Nucleus accumbens (tissue), 56 donors: ENCODE measurements at places on chromosomes 12 and 14.

DNA sequence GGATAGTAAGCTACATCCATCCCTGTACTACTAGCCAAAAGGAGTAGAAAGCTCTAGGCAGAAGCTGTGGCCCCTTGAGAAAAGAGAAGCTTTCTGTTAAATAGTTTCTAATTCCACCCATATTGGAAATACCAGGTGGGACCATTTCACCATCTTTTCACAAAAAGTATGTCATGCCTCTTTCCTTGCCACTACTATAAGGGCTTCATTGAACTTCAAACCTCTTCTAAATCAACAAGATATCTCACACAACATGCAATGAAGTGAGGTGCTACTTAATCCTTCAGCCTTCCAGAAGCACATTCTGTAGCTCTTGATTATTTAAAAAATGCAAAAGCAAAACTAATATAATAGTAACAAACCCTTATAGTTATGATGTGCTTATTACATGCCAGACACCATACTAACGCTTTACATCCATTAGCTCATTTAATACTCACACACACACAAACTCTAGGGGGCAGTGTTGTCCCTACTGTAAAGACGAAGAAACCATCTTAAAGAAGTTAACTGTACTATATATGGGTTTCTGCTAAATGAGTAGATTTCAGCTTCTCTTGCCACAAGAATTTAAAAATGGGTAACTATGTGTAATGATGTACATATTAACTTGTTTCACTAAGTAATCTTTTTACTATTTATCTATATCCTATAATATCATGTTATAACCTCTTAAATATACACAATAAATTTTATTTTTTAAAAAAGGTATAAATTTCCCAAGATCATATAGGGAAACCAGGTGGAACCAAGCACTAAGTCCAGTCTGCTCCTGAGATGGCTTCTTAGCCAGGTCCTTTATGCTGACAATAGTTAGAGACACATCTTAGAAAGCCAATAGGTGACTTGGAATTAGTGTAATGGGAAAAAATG is 124.4 kb downstream of the RPS29 start:
- no peak for DNase-seq

DNA sequence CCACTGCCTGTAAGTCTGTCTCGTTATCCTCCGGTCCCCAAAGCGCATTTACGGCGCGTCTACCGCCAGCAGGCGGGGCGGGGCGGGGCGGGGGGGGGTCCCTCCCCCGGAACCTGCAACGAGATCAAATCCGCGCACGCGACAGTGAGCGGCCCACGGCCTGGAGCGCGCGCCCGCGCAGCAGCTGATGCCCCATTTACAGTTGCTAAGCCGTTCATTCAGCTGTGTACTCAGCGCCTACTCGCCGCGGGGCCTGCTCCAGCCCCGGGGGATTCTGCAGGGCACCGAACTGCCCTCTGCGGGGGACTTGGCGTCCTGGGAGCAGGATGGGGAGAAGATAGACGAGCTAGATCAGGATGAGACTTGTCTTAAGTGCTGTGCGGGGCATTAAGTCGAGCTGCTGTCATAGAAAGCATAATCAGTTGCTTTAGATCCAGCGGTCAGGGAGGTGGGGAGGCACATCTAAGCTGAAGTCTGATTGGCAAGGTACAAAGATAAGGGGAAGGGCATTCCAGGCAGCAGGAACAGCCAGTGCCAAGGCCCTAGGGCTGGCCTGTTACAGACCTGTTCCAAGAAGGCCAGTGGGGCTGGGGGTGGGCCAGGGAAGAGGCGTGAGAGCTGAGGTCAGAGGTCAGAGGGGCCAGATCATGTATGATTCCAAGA is 1.4 kb upstream of the CCDC85C start:
- DNase-seq: peak; percentile 57

GRCh38 chr14:59406454-59407245 is 58.5 kb downstream of the GPR135 start:
- DNase-seq: no peak

GRCh38 chr12:106112145-106112821 is 26.5 kb downstream of the NUAK1 start:
- no peak for DNase-seq

- DNase-seq: no peak
These were observed 11.7 kb downstream of the SOCS4 start for GRCh38 chr14:55038708-55039107.

DNA sequence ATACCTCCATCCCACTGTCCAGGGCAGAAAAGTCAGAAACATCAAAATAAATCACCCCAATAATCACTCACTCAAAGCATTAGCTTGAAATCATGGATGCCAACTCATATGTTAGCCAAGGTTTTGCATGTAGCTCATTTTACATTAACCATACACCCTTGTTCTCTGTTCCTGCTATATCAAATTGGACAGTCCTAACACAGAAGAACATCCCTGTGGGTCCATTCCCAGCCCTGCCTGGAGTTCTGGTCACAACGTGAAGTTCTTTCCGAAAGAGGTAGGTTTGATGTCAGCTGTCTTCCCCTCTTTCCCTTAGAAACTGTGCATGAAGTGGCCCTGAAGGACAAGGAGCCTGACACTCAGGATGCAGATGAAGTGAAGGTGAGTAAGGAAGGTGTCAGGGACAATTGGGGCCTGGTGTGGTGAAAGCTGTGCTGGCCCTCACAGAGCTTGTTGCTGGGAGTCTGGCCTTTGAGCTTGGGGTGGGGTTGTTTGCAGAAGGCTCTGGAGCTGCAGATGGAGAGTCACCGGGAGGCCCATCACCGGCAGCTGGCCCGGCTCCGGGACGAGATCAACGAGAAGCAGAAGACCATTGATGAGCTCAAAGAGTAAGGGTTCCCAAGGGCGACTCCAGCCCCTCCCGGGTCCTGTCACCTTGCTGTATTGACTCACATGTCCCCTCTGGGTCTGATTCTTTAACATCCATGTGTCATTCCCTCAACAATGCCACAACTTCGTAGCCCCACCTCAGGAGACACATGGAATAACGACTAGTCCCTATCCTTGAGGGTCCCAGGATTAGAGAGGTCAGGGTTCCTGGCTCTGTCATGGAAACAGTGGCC is 15.0 kb upstream of the PIP4K2C start:
- no peak for DNase-seq

DNA sequence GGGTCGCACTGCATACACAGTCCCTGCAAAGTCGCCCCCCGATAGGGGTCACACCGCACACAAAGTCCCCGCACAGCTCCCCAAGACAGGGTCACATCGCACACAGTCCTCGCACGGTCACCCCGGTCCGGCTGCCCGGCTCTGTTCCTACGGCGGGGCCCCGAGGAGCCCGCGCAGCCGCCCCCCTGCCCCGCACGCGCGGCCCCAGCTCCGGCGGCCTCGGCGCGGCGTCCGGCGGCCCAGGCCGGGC is 300 bp downstream of the SSH1 start:
- DNase-seq: no peak

DNA sequence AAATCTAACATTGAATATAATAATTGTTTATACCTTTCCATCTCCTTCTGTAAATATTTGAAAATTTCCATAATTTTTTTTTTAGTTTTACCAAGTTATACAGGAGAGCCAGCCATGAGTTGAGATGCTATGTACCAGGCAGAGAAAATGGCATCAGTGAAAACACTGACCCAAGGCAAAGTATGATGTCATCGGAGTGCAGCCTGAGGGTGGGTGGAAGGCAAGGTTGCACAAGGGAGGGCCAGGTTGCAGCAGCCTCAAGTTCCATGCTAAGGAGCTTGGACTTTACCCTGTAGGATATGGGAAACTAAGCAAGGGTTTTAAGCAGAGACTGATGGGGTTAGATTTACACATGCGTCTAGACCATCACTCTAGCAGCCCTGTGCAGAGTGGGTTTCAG is 441.1 kb downstream of the BCAT1 start:
- DNase-seq: no peak

DNA sequence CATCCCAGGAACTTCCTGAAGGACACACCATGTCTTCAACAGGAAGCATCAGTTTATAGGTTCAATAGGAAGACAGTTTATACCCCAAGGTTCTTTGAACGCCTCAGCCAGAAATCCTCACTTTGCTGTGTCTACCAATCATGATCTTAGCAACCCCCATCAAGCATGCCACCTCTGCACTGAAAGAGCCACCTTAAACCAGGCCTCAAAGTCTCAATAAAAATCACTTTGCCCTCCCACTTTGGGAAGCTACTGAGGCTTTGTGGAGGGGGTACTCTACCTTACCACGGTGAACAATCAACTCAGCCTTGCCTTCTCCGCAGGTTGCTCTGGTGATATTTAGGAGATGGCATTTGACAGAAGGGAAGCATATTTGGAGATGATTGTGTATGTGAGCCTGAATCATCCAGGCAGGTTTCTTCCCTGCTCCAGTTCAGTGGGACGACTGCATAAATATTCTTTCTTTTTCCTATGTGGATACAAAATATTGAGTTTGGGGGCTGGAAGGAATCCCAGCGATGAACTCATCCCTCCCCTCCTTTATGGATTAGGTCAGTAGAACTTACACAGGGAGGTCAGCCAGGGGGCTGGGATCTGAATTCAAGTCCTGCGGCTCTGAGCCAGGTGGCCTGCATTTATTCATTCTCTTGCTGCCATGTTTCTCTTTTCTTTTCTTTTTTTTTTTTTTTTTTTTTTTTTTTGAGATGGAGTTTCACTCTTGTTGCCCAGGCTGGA is 42.8 kb upstream of the VASH1 start:
- no peak for DNase-seq

- no peak for DNase-seq
These were observed 19.1 kb upstream of the ACVR1B start for GRCh38 chr12:51932218-51933076.

GRCh38 chr14:82565825-82566224 is 1032.2 kb upstream of the SEL1L start:
- DNase-seq: no peak

GRCh38 chr12:23621900-23622299 is 327.6 kb downstream of the SOX5 start:
- no peak for DNase-seq

GRCh38 chr14:87387806-87388205 is 605.2 kb downstream of the GALC start:
- no peak for DNase-seq

GRCh38 chr14:75859746-75860145 is 122.0 kb downstream of the TGFB3 start:
- no peak for DNase-seq

GRCh38 chr14:102900631-102901571 is 21.6 kb upstream of the AMN start:
- DNase-seq: no peak

GRCh38 chr14:102580550-102581110 is 11.8 kb upstream of the RCOR1 start:
- no peak for DNase-seq

DNA sequence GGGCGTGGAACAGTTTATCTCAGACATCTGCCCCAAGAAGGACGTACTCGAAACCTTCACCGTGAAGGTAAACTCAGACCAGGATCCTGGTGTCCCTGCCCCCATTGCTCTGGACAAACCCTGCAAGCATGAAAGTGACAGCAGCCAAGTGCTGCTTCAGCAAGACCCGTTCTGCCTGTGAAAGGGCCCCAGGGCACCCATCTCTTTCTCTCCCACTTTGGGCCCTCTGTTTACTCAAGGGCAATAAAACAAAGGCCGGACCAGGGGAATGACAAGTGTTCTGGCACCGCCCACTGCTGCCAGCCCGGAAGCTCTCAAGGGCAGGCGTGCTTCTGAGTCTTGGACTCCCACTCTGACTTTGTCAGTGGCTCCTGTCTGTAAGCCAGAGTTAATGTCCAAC is 35.3 kb downstream of the CD9 start:
- no peak for DNase-seq

DNA sequence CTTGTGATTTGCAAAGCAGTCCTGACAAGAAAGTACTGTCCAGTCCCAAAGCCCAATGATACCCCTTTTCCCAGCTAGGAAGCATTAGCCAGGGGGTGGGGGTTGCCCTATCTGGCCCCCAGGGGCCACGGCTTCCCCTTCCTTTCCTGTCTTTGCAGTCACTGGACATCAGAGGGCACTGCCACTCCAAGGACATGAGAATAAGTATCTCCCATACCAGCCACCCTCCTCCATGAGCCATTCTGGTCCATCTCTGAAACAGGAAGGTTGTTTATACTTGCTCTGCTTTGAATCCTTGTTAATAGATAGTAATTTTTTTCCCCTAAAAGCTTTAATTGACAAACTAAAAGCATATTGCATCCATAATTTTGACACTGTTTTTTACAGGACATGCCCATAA is 29.7 kb downstream of the RBM19 start:
- DNase-seq: no peak

GRCh38 chr14:74591394-74591793 is 20.6 kb downstream of the LTBP2 start:
- no peak for DNase-seq

GRCh38 chr14:68181519-68182326 is 362.1 kb downstream of the RAD51B start:
- DNase-seq: no peak

DNA sequence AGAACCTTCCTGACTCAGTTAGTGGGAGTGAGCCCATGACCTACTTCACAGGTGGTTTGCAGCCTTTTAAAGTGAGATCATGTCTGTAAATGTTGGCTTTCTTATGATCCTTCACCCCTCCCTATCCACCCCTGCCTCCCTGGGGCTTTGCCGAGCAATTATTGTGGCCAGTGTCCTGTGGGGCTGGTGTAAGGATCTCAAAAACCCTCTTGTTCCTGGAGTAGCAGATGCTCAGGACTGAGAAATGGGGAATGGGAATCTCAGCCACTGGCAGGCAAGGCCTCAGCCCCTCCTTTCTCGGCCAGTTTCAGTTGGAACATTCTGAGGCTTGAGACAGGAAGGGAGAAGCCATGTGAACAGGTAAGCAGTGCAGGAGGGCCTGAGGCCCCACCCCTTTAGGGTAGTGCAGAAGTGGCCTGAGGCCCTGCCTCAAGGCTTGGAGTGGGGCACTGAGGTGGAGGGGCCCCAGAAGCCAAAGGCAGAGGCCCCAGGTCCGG is 53.8 kb downstream of the PLEKHG3 start:
- DNase-seq: no peak

DNA sequence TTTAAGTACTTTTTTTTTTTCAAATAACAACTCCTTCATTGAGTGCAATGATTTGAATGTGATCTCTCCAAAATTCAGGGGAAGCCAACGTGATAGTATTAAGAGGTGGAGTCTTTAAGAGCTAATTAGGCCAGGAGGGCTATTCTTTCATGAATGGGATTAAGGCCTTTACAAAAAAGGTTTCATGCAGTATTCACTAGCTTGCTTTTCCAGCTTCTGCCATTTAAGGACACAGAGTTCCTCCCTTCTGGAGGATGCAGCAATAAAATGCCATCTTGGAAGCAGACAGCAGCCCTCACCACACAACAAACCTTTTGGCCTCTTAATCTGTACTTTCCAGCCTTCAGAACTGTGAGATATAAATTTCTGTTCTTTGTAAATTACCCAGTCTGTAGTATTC is 586.8 kb upstream of the LMO3 start:
- no peak for DNase-seq
